Thymus (tissue), 14 donors: ENCODE measurements at places on chromosomes 11 and 22. TPM values are rescaled to one million over a fixed set of nuclear protein-coding genes. Genes with fewer than 3 reads are reported as not detected.

CARD18 gene
- total RNA-seq, result 0.28 TPM

DNA sequence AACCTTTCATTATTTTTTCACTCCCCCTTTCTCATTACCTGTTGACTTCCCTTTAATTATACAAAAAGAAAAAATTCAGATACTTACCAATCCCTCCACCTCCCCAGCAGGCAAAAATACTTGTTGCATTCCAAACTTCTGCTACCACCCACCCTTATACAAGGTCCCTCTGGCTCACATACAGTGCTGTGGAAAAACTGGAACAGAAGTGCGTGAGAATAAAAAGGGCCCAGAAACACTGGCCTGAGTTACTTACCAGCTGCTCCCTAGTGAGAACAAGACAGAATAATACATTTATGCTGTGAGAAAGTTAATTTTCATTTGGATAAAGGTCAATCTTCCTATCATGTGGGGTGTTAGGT is 46.9 kb upstream of the RAPSN start:
- peaks cover 4% of the 10 kb centered on the region for H3K4me1 ChIP-seq
- H3K4me3 ChIP-seq, result no peak overlapping the region
- no peak overlapping the region for H3K27ac ChIP-seq
- H3K36me3 ChIP-seq, result peaks cover 16% of the 10 kb centered on the region
- DNase-seq, result no peak

OR5AR1 gene
- total RNA-seq, result not detected

DNA sequence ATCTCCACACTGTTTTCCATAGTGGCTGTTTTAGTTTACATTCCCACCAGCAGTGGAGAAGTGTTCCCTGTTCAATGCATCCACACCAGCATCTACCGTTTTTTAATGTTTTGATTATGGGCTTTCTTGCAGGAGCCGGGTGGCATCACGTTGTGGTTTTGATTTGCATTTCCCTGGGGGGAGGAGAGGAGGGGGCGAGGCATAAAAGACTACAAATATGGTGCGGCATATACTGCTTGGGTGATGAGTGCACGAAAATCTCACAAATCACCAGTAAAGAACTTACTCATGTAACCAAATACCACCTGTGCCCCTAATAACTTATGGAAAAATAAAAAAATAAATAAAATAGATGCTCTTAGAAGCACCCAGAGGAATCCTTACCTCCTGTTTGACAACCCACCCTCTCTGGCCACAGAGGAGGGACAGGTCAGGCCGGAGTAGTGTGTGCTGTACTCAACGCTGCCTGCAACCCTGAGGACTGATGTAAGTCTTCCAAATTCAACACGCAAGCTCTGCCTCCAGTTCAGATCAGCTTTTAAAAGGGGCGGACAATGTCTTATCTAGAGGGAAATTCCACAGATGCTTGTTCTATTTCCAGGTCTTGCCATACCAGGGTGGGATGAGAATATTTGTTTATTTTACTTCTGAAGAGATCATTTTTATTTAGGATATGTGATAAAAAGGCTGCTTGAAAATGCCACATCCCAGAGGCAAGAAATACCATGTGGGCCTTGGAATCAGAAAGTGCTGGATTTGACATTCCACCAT is 329.6 kb upstream of the B3GAT1 start:
- H3K27ac ChIP-seq, result no peak overlapping the region
- H3K36me3 ChIP-seq, result no peaks in the 10 kb centered on the region
- H3K27me3 ChIP-seq, result no peaks in the 10 kb centered on the region
- H3K4me1 ChIP-seq, result no peaks in the 10 kb centered on the region
- no peak overlapping the region for H3K4me3 ChIP-seq

- no peaks in the 10 kb centered on the region for H3K27me3 ChIP-seq
- no peaks in the 10 kb centered on the region for H3K36me3 ChIP-seq
- no peak for DNase-seq
These were observed 177.2 kb downstream of the INSC start for GRCh38 chr11:15291885-15292284.

DNA sequence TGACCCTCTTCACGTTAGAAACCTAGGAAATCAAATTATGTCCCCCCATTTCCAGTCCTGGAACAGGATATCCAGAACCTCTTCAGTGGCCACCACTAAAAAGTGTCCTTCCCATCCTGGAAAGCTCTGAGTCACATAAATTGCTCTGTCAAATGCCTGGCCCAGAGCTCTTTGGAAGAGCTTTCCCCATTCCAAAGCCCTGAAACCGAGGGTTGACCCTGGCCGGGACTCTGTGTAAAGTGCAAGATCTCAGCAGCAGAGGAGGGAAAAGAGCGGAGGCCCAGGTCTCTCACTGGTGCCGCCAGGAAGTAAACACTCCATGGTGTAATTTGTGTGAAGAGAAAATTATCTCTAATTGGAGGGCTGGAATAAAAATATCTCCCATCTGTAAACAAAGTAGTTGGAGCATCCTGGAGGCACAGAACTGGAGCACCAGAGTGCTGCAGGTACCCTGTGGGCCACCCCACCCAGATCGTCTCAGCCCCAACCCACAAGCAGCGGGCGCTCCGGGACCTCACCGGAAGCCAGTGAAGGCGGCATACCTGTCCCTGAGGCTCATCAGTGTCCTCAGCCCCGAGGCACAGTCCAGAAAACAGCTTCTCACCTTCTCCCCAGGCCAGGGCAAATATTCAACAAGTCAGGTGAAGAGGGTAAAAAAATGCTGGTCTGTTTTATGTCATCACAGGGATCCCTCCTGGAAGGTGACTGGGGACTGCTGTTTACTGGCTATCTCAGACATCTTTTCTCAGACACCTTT is 4.7 kb upstream of the JAM3 start:
- no peaks in the 10 kb centered on the region for H3K36me3 ChIP-seq
- H3K4me3 ChIP-seq, result no peak overlapping the region
- H3K4me1 ChIP-seq, result peaks cover 14% of the 10 kb centered on the region
- no peak for DNase-seq

APOL4 gene
- total RNA-seq, result 4.8 TPM

DNA sequence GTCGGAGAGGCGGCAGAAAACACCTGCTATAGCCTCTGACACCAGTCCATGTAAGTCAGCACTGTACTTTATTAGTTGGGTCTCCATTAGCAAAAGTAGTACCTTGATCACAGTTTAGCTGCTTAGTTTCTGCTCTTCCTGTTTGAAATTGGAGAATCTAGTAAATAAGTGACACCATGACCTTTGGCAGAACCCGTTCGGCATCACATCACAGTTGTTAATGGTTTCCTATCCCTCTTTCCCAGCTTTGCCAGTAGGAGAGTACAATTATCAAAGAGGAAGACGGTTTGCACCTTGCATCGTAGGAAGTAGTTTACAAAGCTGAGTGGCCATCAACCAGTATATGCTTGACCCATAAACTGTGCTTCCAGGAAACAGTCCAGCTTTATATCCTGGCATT is 101.8 kb downstream of the TRIM44 start:
- no peak overlapping the region for H3K4me3 ChIP-seq
- no peaks in the 10 kb centered on the region for H3K36me3 ChIP-seq
- no peaks in the 10 kb centered on the region for H3K4me1 ChIP-seq
- no peak for DNase-seq
- no peak overlapping the region for H3K27ac ChIP-seq

DNA sequence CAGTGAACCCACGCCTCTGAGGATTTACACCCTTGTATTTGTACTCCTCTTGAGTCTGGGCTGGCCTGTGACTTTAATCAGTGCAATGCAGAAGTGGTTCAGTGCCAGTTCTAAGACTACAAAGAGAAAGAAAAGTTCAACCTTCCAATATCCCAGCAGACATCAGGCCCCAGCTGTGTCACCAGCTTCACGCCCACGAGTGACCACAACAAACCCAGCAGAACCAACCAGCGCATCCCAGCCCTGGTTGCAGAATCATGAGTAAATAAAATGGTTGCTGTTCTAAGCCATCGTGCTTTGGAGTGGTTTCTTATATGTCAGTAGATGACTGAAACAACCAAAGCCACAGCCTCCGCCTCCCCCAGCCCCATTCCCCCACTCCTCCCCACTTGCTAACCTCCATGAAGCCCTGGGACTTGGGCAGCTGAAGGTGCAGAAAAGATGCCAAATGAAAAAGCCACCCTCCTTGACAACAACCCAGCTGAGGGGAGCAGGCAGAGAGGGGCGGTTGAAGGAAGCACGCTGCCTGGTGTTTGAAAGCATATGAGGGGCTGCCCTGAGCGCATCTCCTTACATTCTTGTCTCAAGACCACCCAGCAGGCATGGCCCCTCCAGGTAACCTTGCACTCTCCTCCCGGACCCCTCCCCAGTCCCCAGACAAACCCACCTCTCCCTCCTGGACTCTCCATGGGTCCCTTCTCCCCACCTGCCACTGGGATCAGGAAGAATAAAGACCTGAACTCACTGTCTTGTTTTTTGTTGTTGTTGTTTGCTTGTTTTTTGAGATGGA is 20.9 kb downstream of the TSKU start:
- peaks cover 11% of the 10 kb centered on the region for H3K4me1 ChIP-seq
- no peaks in the 10 kb centered on the region for H3K36me3 ChIP-seq
- peak; percentile 39 for DNase-seq
- no peak overlapping the region for H3K27ac ChIP-seq
- peaks cover 43% of the 10 kb centered on the region for H3K27me3 ChIP-seq

DNA sequence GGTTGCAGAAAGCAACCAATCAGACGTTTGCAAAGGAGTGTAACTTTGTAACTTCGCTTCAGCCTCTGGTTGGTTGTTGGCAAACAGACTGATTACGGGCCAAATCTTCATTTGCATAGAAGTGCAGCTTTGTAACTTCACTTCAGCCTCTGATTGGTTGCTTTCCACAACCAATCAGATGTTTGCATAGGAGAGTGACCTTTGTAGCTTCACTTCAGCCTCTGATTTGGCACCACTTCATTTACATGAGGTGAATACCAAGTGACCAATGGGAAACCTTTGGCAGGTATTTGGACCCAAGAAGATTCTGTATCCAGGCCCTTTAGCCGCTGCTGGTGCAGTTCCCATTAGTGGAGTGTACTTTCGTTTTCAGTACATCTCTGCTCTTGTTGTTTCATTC is 16.0 kb downstream of the USP47 start:
- no peaks in the 10 kb centered on the region for H3K27me3 ChIP-seq
- H3K27ac ChIP-seq, result no peak overlapping the region
- no peaks in the 10 kb centered on the region for H3K36me3 ChIP-seq
- DNase-seq, result no peak
- H3K4me3 ChIP-seq, result no peak overlapping the region

DNA sequence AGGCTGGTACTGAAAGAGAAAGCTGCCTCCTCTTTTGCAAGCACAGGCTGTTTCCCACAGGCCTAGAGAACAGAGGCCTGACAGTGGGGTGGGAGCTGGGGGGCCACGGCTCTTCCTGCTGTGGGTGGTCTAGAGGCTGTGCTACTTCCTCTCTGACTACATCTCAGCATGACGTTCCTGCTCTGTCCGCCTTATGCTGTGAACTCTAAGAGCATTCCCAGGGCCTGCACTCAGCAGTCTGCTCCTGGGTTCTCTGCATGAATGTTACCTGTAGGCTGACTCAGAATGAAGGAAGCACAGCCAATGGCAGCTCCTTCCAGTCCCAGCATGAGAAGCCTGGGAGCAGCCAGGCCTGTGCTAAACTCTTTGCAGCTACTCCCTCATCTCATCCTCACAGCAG is 534.3 kb downstream of the NTM start:
- DNase-seq, result no peak
- peaks cover 19% of the 10 kb centered on the region for H3K27me3 ChIP-seq
- no peaks in the 10 kb centered on the region for H3K36me3 ChIP-seq
- no peak overlapping the region for H3K4me3 ChIP-seq
- no peak overlapping the region for H3K27ac ChIP-seq

GRCh38 chr11:123778511-123778910 is 24.2 kb upstream of the OR6X1 start:
- H3K4me1 ChIP-seq, result no peaks in the 10 kb centered on the region
- no peak overlapping the region for H3K27ac ChIP-seq

DNA sequence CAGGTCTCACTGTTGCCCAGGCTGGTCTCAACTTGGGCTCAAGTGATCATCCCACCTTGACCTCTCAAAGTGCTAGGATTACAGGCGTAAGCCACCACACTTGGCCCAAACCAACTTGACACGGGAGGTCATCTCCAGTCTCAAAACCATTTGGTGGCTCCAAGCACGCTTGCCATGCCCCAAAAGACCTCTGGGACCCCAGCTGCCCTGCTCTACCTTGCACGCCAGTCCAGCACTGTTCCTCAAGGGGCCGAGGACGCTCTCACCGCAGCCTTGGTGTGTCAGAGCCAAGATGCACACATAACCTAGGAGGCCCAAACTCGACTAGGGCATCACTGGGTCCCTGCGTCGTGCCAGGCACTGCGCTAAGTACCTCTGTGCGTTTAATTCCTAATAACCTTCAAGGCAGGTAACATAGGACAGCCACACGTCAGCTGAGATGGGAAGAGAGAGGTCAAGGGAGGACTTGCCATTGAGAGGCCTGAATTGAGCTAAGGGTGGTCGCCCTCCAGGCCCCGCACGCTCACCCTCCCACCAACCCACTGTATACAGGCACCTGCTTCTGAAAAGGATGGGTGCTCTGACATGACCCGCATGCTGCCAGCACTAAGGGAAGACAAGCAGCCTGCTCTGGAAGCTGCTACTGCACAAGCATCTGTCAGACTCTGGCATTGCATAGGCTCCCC is 4.6 kb upstream of the GAS2L1 start:
- H3K27me3 ChIP-seq, result peaks cover 28% of the 10 kb centered on the region
- H3K27ac ChIP-seq, result no peak overlapping the region
- H3K4me3 ChIP-seq, result no peak overlapping the region
- H3K4me1 ChIP-seq, result peaks cover 9% of the 10 kb centered on the region
- DNase-seq, result no peak

OR51B2 gene
- not detected for total RNA-seq

GRCh38 chr11:106061249-106061784 is 15.8 kb downstream of the KBTBD3 start:
- no peak for DNase-seq
- H3K36me3 ChIP-seq, result no peaks in the 10 kb centered on the region
- H3K27ac ChIP-seq, result no peak overlapping the region
- no peak overlapping the region for H3K4me3 ChIP-seq

GRCh38 chr11:128914216-128915148 is 23.3 kb downstream of the KCNJ5 start:
- H3K27ac ChIP-seq, result peak overlapping the region; percentile 60
- H3K36me3 ChIP-seq, result no peaks in the 10 kb centered on the region
- DNase-seq, result no peak
- H3K4me1 ChIP-seq, result no peaks in the 10 kb centered on the region
- peaks cover 17% of the 10 kb centered on the region for H3K27me3 ChIP-seq

IGSF22 gene
- 0.38 TPM for total RNA-seq

- H3K4me1 ChIP-seq, result no peaks in the 10 kb centered on the region
- DNase-seq, result no peak
- H3K4me3 ChIP-seq, result no peak overlapping the region
- no peaks in the 10 kb centered on the region for H3K27me3 ChIP-seq
- no peaks in the 10 kb centered on the region for H3K36me3 ChIP-seq
These were observed 12.9 kb downstream of the OR51B6 start for GRCh38 chr11:5364214-5364613.

BDNF gene
- total RNA-seq, result 0.24 TPM

ALDH3B1 gene
- total RNA-seq, result 1.3 TPM

DNA sequence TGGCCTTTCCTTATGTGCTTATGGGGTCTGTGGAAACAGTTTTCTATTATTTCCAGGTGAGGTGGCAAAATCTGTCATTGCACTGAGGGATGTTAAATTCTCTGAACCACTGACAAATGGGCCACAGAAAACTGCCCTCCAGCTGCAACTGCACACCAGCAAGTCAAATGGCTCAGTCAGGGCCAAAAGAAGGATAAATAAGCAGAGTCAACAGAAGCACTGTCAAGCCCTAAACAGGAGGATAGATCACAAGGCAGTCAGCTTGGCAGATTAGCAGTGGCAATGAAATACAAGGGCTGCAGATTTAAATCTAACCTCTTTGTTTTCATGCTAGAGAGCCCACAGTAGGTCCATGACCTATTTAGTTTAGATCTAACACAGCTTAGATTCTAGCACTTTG is 435.6 kb downstream of the ETS1 start:
- no peaks in the 10 kb centered on the region for H3K4me1 ChIP-seq
- no peak overlapping the region for H3K4me3 ChIP-seq
- DNase-seq, result no peak
- H3K27me3 ChIP-seq, result no peaks in the 10 kb centered on the region

RAB36 gene
- total RNA-seq, result 0.42 TPM
